ENCODE measurements at places on chromosomes 5 and 9.

- no peak for DNase-seq
Measured at GRCh38 chr9:93517331-93517730, 59.1 kb upstream of the PHF2 start.

DNA sequence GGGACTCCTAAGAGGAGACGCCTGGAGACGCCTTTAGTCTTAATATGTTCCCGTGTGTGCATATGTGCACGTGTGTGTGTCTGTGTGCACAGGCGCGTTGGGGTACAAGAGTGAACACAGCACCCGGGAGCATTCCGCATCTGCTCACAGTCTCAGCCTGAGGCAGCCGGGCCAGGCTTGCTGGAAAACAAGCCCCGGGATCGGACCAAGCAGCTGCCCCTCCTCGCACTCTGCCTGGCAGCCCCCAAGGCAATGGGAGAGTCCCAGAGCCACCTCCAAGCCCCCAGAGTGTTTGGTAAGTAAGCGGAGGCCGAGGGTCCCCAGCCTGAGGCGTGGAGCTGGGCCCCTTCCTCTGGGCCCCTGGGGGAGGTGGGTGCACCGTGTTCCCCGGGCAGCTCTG, 27.3 kb upstream of the UBAC1 start:
- no peak for DNase-seq

GRCh38 chr5:15787681-15788080, 287.7 kb downstream of the FBXL7 start:
- no peak for DNase-seq

GRCh38 chr9:109861499-109861898, 81.5 kb downstream of the PALM2AKAP2 start:
- no peak for DNase-seq

GRCh38 chr5:78961743-78962142, 23.4 kb downstream of the ARSB start:
- no peak for DNase-seq

- DNase-seq = no peak
Measured at GRCh38 chr5:116626945-116627679, 52.5 kb upstream of the SEMA6A start.

DNA sequence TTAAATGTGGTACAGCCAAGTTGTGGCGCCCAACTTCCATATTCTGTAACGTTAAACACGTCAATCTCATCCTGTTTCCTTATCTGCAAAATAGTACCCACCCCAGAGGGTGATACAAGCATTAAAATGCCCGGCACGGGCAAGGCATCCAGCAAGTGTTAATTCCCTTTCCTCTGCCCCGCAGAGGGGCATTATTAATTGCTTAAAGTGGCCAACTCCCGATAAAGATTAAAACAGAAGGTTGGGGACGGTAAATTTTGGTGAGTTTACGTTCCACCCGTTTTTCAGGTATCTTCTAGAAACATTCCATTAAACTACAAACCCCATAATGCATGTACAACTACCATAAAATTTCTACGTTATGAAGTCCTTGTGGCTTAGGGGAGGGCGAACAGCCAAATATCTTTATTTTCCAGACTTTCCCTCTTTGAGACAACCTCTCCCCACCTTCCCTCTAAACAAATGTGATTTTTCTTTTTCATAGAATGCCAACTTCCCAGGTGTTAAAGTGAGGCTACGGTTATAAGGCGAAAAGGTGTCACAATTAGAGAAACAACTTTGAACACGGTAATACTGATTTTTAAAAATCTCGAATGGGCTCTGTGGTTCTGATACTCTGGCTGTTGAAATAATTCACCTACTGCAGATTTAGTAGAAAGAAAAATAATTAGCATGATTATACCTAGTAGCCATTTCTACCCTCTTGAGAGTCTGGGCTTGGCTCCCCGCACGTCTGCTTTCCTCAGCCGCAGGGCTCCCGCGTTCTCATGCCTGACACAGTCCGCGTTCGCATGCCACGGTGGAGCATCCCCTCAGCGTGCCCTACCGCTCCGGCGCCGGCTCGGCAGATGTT, 1.2 kb upstream of the GPBP1 start:
- DNase-seq = peak; percentile 32

GRCh38 chr5:77806213-77806843, 30.2 kb upstream of the TBCA start:
- no peak for DNase-seq

- DNase-seq = no peak
Measured at GRCh38 chr9:109865521-109865920, 85.5 kb downstream of the PALM2AKAP2 start.

DNA sequence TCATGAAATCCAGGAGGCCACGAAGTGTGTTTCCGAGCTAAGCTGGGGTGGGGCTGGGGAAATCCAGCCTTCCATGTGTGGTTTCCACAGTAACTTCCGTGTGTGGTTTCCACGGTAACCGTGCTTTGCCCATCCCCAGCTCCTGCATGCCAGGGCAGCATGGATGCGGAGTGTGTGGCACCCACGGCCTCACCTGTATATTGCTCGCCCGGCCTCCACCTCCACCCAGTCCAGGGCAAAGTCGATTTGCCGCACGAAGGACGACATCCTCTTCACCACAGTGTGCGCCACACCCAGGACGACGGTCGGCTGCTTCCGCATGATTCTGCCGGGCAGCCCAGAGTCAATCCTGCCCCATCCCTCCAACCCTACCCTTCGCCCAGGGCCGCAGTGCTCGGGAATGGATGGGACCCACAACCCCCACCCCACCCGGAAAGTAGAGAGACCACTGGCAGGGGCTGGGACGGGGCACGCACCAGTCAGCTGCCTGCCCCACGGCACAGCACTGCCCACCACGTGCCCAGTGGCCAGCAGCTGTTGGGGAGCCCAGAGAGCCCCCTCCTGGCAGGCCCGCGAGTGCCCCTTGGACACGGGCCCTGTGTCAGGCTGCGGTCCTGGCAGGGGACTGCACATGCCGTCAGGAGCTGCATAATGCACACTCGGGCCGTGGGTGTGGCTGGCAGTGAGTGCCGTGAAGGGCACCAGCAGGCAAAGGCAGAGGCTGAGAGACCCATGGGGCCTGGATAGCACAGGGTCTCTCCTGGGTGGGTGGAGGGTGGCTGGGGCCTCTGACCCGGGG, 39.0 kb upstream of the NSMF start:
- DNase-seq = peak; percentile 59

- DNase-seq = no peak
Measured at GRCh38 chr5:71924980-71925379, 182.3 kb upstream of the MAP1B start.

DNA sequence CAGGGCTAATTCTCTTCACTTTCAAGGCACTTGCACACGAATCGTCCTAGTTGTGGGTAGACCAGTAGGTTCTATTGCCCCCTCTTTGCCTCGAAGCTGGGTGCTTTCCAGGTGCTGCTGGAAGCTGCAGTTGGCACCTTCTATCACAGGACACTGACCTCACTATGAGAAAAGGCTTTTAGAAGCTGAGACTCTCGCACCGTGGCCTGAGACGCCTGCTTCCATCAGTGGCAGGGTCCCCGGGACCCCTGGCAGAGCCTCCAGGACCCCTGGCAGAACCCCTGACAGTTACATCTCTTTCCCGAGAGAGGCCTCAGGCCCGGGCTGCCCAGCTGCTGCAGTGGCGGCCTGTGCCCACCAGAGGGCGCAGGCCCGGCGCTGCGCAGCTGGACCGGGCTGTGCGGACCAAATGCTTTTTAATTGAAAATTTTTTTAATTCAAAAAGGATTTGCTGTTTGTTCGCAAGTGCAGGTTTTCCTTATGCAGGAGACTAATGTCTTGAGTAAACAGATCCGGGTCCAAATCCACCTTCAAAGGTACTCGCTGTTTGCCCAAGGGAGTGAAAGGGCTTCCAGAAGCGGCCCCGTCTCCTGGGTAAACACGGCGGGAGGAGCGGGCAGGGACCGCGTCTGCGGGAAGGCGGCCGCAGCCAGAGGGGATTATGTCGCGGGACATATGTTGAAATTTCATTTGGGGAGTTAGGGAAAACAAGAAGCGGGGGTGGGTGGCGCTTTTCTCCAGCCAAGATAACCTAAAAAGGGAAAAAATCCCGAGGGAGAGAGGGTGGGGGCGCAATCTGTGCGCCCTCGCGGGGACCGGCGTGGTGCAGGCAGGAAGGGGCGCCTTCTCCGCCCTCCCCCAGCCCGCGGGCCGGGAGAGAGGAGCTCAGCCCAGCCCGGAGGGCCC, 114.5 kb upstream of the LMX1B start:
- peak; percentile 88 for DNase-seq

- no peak for DNase-seq
Measured at GRCh38 chr5:7926720-7927119, 57.8 kb downstream of the MTRR start.

DNA sequence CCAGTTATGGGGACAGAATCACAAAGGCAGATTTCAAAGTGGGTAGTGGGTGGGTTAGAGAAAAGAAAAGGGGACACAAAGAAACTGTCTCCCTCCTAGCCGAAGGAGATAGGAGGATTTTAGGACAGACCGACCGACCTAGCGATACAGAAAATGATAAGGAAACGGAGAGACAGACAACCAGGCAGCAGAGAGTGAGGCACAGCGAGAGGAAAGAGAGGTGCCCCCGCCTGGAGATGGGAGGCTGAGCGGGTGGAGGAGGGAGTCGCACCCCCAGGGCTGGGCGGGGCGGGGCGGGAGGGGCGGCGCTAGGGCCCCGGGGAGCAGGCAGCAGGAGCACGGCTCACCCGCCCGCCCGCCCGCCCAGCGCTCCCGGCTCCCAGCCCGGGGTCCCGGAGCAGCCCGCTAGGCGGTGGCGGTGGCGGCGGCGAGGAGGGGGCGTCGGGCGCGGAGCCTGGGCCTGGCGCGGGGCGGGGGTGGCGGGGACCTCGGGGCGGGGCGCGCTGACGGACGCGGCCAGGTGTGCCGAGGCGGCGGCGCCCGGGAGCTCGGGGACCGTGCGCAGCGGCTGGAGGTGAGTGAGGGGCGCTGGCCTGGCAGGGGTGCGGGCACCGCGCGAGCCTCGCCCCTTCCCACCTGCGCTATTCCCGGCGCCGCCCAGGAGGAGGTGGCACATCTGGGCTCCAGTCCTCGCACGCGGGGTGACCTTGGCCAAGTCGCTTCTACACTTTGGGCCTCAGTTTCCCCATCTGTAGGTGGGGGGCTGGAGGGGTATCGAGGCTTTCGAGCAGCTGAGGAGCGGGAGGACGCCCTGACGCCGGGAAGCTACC, 15.9 kb upstream of the SYNPO start:
- peak; percentile 96 for DNase-seq

DNA sequence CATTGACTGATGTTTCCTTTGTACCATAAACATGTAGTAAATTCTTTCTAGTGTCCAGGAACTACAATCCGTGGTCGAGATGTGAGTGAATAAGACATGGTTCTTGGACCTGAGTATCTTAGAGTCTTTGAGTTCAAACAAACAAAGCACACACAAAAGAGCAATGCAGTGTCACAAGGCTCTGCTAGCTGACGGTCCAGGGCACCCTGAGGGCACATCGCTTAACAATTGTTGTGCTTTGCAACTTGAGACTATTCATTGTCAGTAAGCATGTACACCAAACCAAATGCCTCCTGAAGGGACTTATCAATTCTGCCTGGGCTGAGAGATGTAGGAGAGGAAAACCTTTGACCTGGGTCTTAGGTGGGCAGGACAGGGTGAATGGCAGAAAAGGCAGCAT, 84.8 kb downstream of the CAMK4 start:
- DNase-seq = peak; percentile 21

DNA sequence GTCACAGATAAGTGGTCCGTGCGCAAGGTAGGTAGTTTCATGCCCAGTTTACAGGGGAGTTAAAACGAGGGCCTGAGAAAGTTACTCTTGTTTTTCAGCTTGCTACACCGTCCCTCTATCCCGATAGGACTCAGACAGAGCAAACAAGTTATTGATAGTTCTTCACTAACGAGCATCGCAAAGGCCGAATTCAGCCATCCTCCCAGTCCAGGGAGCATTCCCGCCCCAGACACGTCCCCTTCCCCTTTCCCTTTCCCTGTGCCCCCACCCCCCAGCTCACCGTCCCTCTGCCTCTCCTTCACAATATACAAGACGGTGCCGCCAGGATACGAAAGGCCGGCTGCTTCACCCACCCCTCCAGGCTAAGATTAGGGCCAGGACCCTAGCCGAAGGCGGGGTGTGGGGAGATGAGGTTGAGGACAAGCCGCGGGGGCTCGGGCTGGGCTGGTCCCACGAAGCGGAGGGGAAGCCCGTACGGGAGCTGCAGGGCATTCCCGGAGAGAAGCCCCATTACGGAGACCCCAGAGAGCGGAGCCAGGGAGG, 599 bp downstream of the KIAA1191 start:
- no peak for DNase-seq

- DNase-seq = no peak
Measured at GRCh38 chr9:23829580-23830475, 3.8 kb upstream of the ELAVL2 start.

GRCh38 chr9:118362596-118362995, 658.4 kb downstream of the TLR4 start:
- no peak for DNase-seq

GRCh38 chr9:75228893-75229292, 140.6 kb downstream of the OSTF1 start:
- no peak for DNase-seq

DNA sequence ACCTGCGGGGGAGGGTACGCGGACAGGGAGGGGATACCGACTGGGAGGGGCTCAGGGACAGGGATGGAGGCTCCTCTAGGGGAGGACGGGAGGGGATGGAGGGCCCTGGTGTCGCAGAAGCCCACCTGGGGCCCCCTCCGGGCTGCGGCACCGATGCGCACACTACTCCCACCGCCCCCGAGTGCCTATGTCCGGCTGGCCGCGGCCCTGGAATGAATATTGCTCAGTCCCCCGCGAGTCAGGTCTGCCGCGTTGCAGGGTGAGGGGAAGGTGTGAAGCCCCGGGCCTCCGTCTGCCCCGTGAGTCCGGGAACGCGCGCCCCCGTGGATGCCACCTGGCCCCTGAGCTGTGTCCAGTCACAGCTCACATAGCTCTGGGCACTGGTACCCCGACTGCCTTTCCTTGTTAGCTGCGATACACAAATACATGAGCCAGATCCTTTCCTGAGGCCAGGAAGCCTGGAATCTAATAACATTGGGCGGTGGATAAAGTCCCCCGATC, 44.5 kb upstream of the PRSS3 start:
- no peak for DNase-seq

DNA sequence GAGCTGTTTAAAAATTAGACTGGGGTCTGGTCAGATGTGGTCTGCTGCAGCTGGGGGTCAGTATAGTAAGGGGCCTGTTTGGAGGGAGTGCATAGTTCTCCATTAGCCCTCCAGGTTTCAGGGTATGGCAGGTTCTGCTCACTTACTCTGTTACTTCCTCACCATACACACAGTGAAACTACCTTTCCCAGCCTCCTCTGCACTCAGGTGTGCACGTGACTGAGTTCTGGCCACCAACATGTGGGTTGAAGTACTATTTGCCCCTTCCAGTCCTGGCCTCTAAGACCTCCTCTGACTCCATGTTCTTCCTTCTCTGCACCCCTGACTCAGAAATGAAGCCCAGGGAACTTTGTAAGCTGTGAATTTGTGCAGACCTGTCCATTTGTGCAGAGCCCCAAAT, 190.5 kb upstream of the CLINT1 start:
- no peak for DNase-seq

All from H7 (cell line).